ENCODE measurements at places on chromosomes 5 and 9. TPM values are rescaled to one million over a fixed set of nuclear protein-coding genes. Genes with fewer than 3 reads are reported as not detected.

Gene ZNF366
- polyA plus RNA-seq: 2.1 TPM

Gene SMARCA2
- polyA plus RNA-seq: 61.1 TPM

Gene CDC20B
- polyA plus RNA-seq: 0.15 TPM

Gene SLC24A2
- 0.03 TPM for polyA plus RNA-seq

Gene OSMR
- 5.9 TPM for polyA plus RNA-seq

Gene PCDH12
- 6.2 TPM for polyA plus RNA-seq

DNA sequence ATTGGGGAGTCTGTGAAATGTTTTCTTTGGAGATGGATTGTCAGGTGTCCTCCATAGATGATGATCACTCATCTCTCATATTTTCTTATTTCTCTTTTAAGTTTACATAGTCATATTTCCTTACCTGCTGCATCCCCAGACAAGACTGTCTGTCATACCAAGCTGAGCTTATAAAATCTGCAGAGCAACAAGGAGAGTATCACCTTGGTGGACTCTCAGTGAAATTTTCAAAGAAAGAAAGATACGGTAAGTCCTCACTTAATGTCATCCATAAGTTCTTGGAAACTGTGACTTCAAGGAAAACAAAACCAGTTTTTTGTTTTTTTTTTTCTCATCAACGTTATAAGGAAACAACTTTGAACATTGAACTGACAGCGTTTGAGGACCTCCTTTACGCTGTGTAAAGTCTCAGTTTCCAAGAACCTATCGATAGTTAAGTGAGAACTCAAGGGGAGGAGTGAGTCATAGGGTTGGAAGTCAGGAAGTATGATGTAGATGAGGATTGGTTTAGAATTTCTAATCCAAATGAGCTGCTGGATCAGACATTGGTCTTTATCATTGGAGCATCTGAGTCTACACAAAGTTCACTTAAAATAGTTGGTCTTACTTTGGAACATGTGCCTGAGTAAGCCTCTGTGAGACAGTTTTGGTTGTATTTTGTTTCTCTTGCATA, 45.5 kb downstream of the SPIN1 start:
- H3K27me3 ChIP-seq: no peaks in the 10 kb centered on the region
- H3K36me3 ChIP-seq: peaks cover 35% of the 10 kb centered on the region
- peaks cover 17% of the 10 kb centered on the region for H3K4me1 ChIP-seq
- H3K4me3 ChIP-seq: no peak overlapping the region
- H3K27ac ChIP-seq: peak overlapping the region; percentile 2
- DNase-seq: no peak

GRCh38 chr5:84411832-84412605, 27.3 kb upstream of the EDIL3 start:
- no peaks in the 10 kb centered on the region for H3K27me3 ChIP-seq
- no peaks in the 10 kb centered on the region for H3K36me3 ChIP-seq
- H3K4me1 ChIP-seq: no peaks in the 10 kb centered on the region
- H3K27ac ChIP-seq: no peak overlapping the region
- DNase-seq: no peak
- H3K4me3 ChIP-seq: no peak overlapping the region

- peak overlapping the region; percentile 97 for H3K27ac ChIP-seq
- H3K4me3 ChIP-seq: peak overlapping the region; percentile 78
- H3K36me3 ChIP-seq: no peaks in the 10 kb centered on the region
Observed at GRCh38 chr9:6681957-6682501, 36.5 kb upstream of the GLDC start.

DNA sequence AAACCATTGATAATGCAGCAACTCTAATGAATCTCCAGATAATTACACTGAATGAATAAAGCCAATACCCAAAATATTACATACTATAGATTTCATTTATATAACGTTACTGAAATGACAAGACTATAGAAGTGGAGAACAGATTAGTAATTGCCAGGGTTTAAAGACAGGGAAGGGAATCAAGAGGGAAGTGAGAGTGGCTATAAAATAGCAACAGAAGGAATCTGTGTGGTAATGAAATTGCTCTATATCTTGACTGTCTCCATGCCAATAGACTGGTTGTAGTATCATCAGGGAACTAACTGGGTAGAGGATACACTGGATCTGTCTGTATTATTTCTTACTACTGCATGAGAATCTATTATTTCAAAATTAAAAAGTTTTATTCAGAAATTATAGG, 396.5 kb upstream of the RPS23 start:
- no peak for DNase-seq
- no peaks in the 10 kb centered on the region for H3K36me3 ChIP-seq
- H3K4me3 ChIP-seq: no peak overlapping the region
- H3K27me3 ChIP-seq: no peaks in the 10 kb centered on the region
- H3K27ac ChIP-seq: no peak overlapping the region
- H3K4me1 ChIP-seq: no peaks in the 10 kb centered on the region

- peaks cover 36% of the 10 kb centered on the region for H3K36me3 ChIP-seq
- H3K27ac ChIP-seq: peak overlapping the region; percentile 62
- DNase-seq: peak; percentile 83
- no peaks in the 10 kb centered on the region for H3K27me3 ChIP-seq
- H3K4me1 ChIP-seq: peaks cover 24% of the 10 kb centered on the region
Observed at GRCh38 chr9:93116072-93116961, 17.7 kb downstream of the NINJ1 start.

DNA sequence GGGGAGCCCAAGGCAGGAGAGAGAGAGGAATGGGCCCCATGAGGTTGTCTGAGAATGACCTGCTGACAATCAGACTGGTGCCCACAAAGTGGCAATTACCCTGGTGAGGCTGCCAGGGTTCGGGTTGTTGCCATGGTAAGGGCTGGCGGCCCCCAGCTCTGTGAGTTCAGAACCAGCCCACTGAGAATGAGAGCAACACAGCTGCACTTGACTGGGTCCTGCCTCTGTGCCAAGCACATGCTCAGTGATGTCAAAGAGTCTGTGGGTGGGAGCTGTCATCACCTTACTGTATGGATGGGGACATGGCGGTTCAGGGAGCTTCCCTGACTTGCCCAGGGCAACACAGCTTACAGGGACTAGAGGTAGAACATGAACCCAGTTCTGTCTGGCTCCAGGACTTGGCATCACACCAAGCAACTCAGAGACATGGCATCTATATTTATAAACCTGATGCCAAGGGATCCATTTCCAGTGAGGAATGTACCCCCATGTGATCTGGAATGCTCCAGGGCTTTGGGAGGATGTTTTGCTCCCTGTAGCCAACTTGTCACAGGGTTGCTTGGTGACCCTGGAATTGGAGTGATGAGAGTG, 38.2 kb upstream of the TEX48 start:
- H3K36me3 ChIP-seq: no peaks in the 10 kb centered on the region
- peaks cover 12% of the 10 kb centered on the region for H3K4me1 ChIP-seq
- H3K4me3 ChIP-seq: no peak overlapping the region
- no peak for DNase-seq
- no peaks in the 10 kb centered on the region for H3K27me3 ChIP-seq

DNA sequence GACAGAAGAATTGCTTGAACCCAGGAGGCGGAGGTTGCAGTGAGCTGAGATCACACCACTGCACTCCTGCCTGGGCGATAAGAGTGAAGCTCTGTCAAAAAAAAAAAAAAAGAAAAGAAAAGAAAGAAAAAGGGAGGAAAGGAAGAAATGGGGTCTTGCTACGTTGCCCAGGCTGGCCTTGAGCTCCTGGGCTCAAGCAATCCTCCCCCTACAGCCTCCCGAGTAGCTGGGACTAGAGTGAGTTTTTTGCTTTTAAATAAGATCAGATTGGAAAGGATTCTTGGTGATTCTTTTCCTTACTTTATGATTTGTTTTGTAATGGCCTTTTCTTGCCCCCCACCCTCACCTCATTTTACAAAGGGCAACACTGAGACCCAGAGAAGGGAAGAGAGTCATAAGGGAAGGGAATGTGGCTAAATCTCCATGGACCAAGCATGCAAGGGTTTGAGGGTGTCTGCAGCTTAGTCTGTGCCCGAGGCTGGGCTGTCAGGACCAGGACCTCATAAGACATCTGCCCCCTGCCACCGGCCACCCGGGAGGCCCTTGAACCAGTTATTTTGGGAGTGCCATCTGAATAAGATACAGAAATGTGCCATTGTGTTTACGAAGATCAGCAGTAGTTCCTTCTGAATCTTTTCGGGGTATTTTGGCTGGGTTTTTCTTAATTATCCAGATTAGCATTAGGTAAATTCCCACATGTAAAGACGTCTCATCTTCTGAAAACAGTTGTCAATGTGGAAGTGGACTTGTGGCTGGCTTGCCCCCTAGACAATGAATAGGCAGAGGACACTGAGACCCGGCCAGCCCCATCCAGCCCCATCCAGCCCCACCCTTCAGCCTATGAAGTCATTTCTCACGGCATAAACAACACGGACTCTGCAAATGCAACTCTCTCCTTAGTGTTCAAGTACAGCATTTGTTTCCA, 44.5 kb upstream of the GRHPR start:
- H3K4me3 ChIP-seq: no peak overlapping the region
- no peaks in the 10 kb centered on the region for H3K27me3 ChIP-seq
- H3K4me1 ChIP-seq: no peaks in the 10 kb centered on the region
- DNase-seq: no peak
- no peaks in the 10 kb centered on the region for H3K36me3 ChIP-seq
- no peak overlapping the region for H3K27ac ChIP-seq

DNA sequence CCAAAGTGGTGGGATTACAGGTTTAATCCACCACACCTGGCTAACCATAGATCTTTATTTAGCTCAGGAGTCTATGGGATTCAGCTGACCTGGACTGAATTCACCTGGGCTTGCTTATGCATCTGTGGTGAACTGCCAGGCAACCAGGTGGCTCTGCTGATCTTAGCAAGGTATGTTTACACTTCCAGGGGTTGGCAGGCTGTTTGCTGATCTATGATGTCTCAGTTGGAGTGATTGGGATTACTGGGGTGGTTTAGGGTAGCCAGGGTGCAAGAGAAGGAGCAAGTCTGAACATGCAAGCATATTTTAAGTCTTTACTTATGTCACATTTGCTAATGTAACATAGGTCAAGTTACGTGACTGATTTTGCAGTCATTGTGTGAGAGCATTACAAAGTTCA, 63.6 kb upstream of the JAK2 start:
- no peak for DNase-seq
- H3K27ac ChIP-seq: no peak overlapping the region
- no peaks in the 10 kb centered on the region for H3K27me3 ChIP-seq
- no peak overlapping the region for H3K4me3 ChIP-seq
- no peaks in the 10 kb centered on the region for H3K36me3 ChIP-seq

GRCh38 chr5:127229185-127229889, 61.3 kb upstream of the MEGF10 start:
- DNase-seq: peak; percentile 86
- H3K27me3 ChIP-seq: no peaks in the 10 kb centered on the region
- no peaks in the 10 kb centered on the region for H3K36me3 ChIP-seq
- peak overlapping the region; percentile 26 for H3K27ac ChIP-seq

- peak overlapping the region; percentile 44 for H3K4me3 ChIP-seq
- no peak overlapping the region for H3K27ac ChIP-seq
- H3K4me1 ChIP-seq: peaks cover 2% of the 10 kb centered on the region
- H3K27me3 ChIP-seq: peaks cover 54% of the 10 kb centered on the region
- H3K36me3 ChIP-seq: no peaks in the 10 kb centered on the region
Observed at GRCh38 chr5:179343719-179344430, 1.4 kb downstream of the ADAMTS2 start.

GRCh38 chr5:158534203-158534602, 565.5 kb downstream of the EBF1 start:
- no peak overlapping the region for H3K4me3 ChIP-seq
- H3K27ac ChIP-seq: no peak overlapping the region
- DNase-seq: no peak
- H3K27me3 ChIP-seq: peaks cover 10% of the 10 kb centered on the region
- no peaks in the 10 kb centered on the region for H3K4me1 ChIP-seq
- no peaks in the 10 kb centered on the region for H3K36me3 ChIP-seq

- peaks cover 5% of the 10 kb centered on the region for H3K27me3 ChIP-seq
- no peaks in the 10 kb centered on the region for H3K36me3 ChIP-seq
- DNase-seq: no peak
- no peaks in the 10 kb centered on the region for H3K4me1 ChIP-seq
Observed at GRCh38 chr5:168878135-168878745, 299.1 kb upstream of the PANK3 start.

DNA sequence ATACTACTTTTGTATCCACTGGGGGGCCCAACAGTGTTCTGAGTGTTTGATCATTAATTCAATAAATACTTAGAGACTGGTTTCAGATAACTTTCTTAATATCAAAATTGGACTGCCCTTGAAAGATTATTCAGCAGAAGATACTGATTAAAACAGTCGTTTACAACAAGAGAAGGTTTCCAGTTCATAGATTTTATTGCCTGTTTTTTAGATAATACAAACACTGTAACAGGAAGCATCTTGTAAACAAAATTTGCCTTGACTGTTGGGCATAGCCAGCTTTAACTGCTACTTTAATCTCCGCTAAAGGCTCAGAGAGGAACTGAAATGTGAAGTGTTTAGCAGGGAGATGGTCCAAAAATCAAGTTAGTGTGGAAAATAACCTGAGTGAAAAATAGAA, 1168.7 kb upstream of the NUDT12 start:
- no peaks in the 10 kb centered on the region for H3K27me3 ChIP-seq
- no peaks in the 10 kb centered on the region for H3K36me3 ChIP-seq
- H3K4me1 ChIP-seq: no peaks in the 10 kb centered on the region
- no peak for DNase-seq

Data from large intestine (tissue), 12 donors.